ENCODE measurements at places on chromosomes 7 and 10.
A peak's percentile ranks its signal among the peaks of the same experiment; 100 is the strongest.

DNA sequence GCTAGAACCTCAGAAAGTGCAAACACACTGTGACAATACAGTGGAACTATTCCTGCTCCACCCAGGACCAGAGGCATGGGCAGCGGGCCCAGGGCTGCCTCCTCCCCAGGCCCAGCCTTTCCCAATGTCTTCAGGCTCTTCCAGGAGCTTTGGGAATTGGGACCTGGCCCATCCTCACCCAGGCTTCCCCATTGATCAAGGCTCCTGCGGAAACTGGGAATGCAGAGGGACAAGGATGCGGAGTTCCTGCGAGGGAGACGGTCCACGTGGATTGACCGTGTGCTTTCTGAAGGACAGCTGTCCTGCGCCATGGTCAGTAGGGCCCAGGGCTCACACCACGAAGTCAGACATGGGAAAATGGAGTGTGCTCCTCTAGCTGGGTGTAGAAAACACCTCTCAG is 56.6 kb downstream of the CSGALNACT2 start:
- DNase-seq: no peak

- DNase-seq: no peak
Observed at GRCh38 chr7:149462101-149462520, 1.2 kb upstream of the ZNF777 start.

DNA sequence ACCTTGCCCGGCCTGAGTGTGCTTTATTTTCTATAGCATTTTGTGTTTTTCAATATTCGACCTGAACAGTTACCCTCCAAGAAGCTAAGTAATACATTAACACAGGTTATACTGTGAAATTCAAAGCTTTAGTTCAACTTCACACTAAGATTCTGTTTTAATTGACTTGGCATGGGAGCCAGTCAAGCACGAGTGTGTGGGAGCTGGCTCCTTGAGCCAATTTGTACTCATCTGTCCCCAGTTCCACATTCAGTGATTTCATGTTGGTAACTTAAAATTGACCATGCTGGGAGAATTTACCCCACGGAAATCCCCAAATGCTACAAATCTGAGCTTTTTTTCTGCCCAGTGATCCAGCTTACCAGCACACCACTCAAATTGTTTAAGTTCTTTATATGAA is 20.3 kb downstream of the TSPAN12 start:
- DNase-seq: no peak

GRCh38 chr7:30331338-30331737 is 46.9 kb downstream of the ZNRF2 start:
- DNase-seq: no peak

- DNase-seq: no peak
Observed at GRCh38 chr7:84245835-84246234, 51.2 kb upstream of the SEMA3A start.

DNA sequence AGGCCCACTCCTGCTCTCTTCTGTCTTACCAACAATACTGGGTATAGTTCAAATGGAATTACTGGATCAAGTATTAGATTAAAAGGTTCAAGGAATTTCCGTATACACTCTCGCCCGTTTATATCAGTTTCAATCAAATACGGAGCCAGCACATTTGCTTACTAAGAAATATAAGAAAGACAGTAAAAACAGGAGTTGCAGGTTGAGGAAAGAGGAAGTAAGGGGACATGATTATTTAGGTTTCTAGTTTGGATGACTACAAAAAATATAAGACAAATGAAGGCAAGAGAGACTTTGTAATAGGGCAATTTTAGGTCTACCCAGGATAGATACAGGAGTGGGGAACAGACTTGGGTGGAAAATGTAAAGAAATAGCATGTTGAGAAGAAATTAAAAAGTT is 109.9 kb upstream of the ABI1 start:
- no peak for DNase-seq

GRCh38 chr10:30282221-30282620 is 66.9 kb downstream of the MTPAP start:
- DNase-seq: no peak

GRCh38 chr10:60732198-60732806 is 46.0 kb upstream of the CDK1 start:
- DNase-seq: no peak

DNA sequence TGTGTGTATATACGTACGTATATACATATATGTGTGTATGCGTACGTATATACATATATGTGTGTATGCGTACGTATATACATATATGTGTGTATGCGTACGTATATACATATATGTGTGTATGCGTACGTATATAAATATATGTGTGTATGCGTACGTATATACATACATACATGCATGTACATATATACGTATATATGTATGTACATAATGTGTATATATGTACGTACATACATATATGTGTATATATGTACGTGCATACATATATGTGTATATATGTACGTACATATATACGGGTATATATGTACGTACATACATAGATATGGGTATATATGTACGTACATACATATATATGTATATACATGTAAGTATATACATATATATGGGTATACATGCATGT is 332.1 kb downstream of the CRPPA start:
- DNase-seq: no peak

DNA sequence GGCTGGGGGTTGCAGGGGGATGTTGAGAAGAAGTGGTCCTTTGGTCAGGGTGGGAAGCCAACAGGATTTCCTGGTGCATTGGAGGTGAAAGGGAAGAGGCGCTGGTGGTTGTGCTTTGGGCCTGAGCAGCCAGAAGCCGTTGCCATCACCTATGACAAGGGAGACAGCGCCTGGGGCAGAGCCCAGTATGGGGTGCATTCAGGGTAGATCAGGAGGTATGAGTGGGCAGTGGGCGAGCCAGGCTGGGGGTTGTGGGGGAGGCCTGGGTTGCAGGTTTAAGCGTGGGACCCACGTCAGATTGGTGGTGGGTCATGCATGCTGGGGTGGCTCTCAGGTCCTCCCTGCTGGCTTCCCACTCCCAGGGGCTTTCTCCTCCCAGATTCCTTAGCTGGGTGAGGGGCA is 6.3 kb upstream of the PILRB start:
- DNase-seq: no peak

DNA sequence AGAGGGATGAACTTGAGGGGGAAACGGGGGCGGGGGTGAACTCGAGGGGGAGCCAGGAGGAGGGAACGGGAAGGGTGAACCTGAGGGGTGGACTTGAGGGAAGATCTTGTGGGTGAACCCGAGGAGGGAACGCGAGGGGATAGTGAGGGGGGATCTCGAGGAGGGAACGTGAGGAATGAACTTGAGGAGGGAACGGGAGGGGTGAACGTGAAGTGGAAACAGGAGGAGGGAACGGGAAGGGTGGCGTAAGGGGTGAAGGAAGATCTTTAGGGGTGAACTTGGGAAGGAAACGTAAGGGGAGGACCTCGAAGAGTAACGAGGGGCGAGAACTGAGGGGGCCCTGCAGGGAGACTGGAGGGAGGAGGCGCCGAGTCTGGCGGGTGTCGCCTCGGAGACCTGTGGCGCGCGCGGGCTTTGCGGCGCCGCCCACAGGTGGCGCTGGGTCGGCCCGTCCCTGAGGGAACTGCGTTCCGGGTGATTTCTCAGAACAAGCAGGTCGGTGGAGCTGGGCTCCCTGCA is 651 bp downstream of the MYO3A start:
- DNase-seq: no peak

DNA sequence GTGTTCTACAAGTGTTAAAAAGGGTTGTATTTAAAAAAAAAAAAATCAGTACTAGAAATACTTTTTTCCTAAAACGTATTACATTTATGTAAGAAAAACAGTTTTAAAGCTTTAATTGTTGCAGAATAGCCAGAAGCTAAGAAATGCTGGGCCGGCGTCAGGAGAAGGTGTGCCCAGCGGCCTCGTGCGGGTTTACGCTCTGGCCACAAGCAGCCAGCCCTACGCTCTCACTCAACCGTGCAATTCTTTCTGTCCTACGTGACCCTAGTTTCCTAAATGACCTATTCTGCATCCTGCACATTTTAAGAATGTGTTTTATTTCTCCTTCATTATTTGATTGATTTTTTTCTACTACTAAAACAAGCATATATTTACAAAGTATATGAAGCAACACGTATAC is 279.7 kb upstream of the KLF14 start:
- DNase-seq: no peak

DNA sequence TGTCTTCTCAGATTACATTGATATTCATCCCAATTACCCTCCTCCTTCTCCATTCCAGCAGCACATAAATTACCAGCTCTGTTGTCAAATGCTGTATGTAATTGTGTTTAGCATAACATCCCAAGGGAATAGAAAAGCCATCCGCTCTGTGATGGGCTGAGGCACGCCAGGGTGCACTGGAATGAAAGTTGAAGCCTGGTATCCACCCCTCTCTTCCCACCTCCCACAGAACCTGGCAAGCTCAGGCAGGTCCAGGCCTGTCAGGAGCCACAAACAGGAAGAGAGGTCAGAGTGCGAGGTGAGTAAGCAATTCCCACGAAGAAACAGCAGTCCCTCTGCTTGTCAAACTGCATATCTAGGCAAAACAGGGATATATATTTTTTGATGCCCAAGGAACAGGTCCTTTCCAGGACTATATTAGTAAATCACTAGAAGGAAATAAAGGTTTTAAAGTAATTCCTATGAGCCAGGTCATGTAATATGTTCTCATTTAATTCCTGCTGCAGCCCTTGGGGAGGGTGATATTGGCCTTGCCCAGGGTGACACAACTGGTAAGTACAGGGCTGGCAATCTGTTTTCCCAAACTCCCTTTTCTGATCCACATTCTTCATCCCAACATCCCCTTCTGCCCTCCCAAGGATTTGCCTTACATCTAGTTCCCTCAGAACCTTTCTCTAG is 155.6 kb upstream of the GHITM start:
- no peak for DNase-seq

DNA sequence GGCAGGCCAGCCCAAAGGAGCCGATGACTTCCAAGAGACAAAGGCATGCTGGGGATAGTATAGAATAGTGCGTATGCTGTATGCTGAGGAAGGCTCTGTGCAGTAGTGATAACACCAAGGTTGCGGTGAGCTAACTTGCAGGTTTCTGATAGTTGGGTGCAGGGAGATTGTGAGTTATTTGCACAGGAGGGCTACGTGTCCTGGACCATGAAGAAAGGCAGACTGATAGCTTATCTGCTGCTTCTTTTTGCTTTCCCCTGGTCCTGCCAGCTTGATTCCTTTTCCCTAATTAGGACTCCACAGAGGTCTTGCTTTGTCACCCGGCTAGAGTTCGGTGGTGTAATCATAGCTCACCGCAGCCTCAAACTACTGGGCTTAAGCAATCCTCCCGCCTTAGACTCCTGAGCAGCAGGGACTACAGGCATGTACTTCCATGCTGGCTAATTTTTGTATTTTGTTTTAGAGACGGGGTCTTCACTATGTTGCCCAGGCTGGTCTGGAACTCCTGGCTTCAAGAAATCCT is 43.9 kb upstream of the ARHGAP12 start:
- no peak for DNase-seq

DNA sequence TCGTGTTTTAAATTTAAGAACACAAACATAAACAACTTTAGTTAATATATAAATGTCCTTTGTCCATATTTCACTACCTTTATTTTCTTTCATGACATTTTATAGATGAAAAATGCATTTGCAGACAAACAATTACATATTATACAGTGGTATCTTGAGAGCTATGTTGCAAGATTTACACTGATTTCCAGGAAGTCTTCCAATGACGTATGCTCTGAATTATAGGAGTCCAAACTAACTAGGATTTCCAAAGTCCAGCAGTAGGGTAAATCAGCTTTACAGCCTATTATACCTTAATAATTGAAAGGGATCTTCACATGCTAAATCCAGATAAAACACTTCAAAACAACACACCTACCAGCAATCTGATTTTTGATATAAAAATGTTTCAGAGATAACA is 69.4 kb downstream of the HYCC1 start:
- DNase-seq: no peak

- no peak for DNase-seq
Observed at GRCh38 chr7:99926321-99926720, 3.1 kb downstream of the GJC3 start.

- DNase-seq: no peak
Observed at GRCh38 chr10:122558452-122558851, 2.1 kb upstream of the DMBT1 start.

GRCh38 chr10:6009961-6010360 is 32.6 kb upstream of the IL15RA start:
- DNase-seq: no peak

GRCh38 chr10:103663802-103664201 is 170.3 kb downstream of the NEURL1 start:
- DNase-seq: no peak

GRCh38 chr10:82148764-82149163 is 273.8 kb downstream of the NRG3 start:
- no peak for DNase-seq

- DNase-seq: no peak
Observed at GRCh38 chr7:68717176-68717575, 881.1 kb upstream of the AUTS2 start.

GRCh38 chr10:93124580-93125318 is 51.1 kb downstream of the CYP26A1 start:
- no peak for DNase-seq

GRCh38 chr10:43234471-43235041 is 32.3 kb downstream of the RASGEF1A start:
- no peak for DNase-seq

DNA sequence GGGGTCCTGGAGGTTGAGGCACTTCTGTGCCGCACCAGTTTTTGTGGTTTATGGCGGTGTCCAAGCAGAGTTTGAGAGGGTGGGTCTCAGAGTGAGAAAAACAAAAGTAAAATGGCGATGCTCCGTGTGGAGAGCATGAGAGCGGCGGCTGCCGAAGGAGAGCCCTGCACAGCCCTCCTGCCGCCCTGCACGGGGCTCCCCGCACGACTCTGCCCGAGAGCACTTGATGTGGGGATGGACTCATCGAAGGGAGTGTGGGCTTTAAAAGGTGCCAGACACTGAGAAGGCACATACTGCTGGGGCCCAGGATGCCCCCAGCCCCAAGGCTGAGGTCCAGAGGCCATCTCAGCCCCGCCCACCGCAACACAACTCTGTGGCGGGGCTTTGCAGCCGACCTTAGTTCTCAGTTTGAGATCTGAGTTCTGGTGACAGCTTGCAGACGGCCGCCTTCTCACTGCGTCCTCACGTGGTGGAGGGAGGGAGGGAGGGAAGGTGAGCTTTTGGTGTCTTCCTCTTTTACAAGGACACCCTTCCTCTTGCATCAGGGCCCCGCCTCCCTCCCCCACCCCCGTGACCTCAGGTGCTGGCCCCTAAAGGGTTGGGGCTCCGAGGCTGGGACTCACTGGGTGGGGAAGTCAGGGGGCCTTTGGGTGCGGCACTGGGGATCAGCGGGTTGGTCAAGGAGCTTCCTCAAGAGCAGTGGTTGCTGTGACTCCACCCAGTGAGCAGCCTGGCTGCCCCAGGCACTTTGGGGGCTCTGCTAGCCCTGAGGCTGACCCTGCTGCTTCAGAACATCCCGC is 69.1 kb downstream of the NKX6-2 start:
- DNase-seq: no peak

GRCh38 chr7:4712281-4713182 is 30.4 kb downstream of the FOXK1 start:
- DNase-seq: peak; percentile 73

DNA sequence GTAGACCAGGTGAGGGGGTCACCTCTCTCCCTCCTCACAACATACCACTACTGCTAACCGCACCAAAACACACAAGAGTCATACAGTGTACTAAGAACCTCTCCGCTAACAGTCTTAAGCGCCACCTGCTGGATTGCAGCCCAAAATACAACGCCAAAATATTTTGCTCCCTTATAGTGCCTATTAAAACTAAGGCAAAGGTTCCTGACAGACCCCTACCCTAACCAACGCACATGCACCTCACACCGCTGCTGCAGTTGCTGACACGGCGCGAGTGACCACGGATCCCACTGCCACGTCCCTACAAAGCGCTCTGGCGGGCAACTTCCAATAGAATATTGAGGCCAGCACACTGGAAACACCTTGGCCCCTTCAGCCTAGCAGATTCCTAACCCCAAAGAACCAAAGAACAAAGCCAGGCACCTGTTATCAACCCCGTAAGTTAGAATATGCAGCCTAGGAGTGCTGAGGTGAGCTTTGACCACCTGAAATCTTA is 563.6 kb upstream of the SEMA3D start:
- no peak for DNase-seq

Measured in SIG-M5 (cell line).